ENCODE measurements at places on chromosomes 2 and 18. TPM values are rescaled to one million over a fixed set of nuclear protein-coding genes. Genes with fewer than 3 reads are reported as not detected.

Gene ECEL1
- total RNA-seq, result not detected

Gene PRKAG3
- not detected for total RNA-seq

Gene RND3
- not detected for total RNA-seq

Gene TLX2
- total RNA-seq, result 0.14 TPM

Gene EMILIN2
- 3.2 TPM for total RNA-seq

Gene EFR3B
- not detected for total RNA-seq

Gene NMS
- total RNA-seq, result not detected

Gene UGT1A10
- not detected for total RNA-seq
